ENCODE measurements at places on chromosomes 12 and 14.
A peak's percentile ranks its signal among the peaks of the same experiment; 100 is the strongest.

GRCh38 chr12:114658002-114658441, 26.0 kb downstream of the TBX3 start:
- no peak for DNase-seq

- DNase-seq: no peak
Observed at GRCh38 chr12:24821691-24822090, 127.2 kb downstream of the BCAT1 start.

DNA sequence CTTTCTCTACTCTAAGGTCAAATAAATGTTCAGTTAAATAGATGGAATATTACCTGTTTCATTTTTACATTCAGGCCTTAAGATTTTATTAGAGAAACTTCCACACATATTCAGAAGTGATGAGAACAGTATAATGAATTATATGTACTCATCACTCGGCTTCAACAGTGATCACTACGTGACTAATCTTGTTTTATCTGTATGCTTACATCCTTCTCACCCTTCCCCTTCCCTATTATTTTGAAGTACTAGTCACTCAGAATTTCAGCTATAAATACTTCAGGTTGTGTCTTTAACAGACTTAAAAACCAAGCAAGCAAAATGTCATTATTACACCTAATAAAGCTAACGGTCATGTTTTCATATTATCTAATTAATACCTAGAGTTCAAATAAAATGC, 34.9 kb downstream of the ETV6 start:
- no peak for DNase-seq

- DNase-seq: no peak
Observed at GRCh38 chr14:36315159-36315853, 5.1 kb downstream of the MBIP start.

DNA sequence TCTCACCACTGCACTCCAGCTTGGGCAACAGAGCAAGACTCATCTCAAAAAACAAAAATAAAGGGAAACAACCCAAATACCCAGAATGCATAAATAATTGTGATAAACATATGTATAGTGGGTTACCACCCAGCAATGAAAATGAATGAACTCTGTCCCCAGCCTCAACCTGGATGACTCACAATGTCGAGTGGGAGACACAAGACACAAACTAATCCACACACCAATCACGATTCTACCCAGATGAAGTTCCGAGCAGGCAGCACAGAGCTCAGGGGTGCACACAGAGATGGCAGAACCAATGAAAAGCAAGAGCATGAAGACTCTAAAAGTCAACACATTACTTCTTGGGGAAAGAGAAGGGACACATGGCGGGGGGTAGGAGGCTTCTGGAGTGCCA, 27.1 kb downstream of the ABCB9 start:
- DNase-seq: no peak

- DNase-seq: peak; percentile 33
Observed at GRCh38 chr12:121538699-121539061, 42.1 kb downstream of the KDM2B start.

GRCh38 chr14:66425402-66425801, 60.8 kb upstream of the CCDC196 start:
- DNase-seq: no peak

DNA sequence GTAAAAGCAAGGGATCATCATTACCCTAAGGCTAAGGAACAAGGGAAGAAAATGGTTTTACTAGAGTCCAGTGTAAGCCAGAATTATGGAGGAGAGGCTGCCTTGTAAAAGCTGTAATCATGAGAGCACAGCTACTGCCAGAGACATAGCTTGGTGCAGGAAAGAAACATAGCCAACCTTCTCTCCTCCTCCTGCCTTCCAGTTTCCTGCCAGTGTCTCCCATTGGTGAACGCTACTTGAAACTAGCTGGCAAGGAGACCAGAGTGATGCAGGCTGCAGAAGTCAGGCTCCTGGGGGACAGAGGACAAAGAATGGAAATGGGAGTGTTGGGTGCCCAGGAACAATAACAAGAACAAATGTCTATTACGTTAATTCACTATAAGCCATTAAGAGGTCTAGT, 158.5 kb downstream of the NELL2 start:
- DNase-seq: no peak

GRCh38 chr12:47750229-47750798, 8.4 kb downstream of the RAPGEF3 start:
- no peak for DNase-seq

DNA sequence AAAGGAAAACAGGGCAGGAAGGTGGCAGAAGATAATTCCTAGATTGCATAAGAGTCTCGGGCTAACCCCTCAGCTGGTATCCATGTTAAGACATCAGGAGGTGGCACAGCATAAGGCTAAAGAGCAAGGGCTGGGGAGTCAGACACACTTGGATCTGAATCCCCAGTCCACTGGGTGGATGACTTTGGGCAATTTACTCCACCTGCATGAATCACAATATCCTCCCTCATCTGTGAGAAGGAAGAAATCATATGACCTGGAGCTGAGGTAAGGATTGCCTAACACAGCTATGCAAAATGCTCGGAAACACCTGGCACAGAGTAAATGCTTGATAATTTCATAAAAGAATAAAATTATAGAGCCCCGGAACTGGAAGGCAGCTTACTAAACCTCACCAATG, 217.9 kb downstream of the PIK3C2G start:
- no peak for DNase-seq

All from NCI-H1105 (cell line).